ENCODE measurements at places on chromosomes 6 and 20.

- DNase-seq = no peak
These were observed 18.7 kb upstream of the TRPC4AP start for GRCh38 chr20:35111141-35111888.

DNA sequence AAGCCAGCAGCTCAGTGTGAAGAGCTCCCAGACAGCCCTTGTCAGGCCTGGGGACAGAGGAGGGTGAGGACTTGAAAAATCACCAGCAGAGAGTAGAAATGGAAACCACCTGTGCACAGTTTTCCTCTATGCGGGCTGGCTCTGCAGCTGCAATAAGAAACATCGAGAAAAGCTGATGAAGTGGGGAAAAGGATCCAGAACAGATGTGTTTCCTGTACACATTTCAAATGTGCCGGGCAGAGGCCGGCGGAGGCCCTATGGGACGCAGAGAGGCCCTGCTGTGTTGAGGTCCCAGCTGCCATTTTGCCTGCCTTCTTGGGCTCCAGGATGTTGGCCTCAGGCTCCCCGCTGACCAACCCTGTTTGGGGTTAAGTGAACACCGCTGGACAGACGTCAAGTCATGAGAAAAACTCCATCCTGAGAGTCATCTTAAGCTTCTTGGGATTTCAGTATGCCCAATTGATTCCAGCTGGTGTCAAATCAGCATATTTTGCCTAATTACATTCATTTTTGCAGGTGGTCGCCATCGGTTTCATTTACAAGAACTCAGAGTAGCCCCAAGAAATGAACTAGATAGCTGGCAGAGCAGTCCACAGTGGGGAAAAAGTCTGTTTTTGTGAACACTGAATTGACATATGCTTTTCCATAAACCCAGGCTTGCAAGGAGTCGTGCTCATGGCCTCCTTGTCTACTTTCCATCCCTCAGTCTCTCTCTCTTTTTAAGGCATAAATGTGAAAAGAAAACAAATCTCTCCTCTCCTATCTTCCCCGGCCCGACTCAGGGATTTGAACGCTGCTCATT is 150.4 kb upstream of the PHACTR3 start:
- no peak for DNase-seq

- DNase-seq = no peak
These were observed 42.8 kb upstream of the UBR2 start for GRCh38 chr6:42520786-42521607.

GRCh38 chr6:35136185-35136584 is 5.0 kb downstream of the TCP11 start:
- DNase-seq = no peak

- no peak for DNase-seq
These were observed 15.0 kb downstream of the MAP7 start for GRCh38 chr6:136535017-136535765.

GRCh38 chr20:46378412-46379009 is 27.9 kb downstream of the ELMO2 start:
- DNase-seq = no peak

DNA sequence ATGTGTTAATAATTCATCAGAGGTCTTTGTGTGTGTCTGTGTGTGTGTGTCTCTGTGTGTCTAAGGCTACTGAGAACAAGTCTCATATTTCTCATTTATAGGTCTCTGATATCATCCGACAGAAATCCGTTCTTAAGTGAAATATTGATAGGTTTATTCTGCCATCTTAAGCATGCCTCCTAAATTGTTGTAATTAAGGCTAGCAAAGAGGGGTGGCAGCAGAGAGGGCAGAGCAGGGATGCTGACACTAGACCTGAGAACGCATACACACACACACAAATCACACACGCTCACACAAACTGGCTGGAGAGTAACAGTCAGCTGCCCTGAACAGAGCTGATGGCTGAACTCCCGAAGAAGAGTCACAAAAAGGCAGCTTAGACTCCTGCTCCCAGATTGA is 84.9 kb upstream of the LRFN2 start:
- no peak for DNase-seq

GRCh38 chr6:123715006-123715863 is 78.5 kb upstream of the TRDN start:
- DNase-seq = no peak

DNA sequence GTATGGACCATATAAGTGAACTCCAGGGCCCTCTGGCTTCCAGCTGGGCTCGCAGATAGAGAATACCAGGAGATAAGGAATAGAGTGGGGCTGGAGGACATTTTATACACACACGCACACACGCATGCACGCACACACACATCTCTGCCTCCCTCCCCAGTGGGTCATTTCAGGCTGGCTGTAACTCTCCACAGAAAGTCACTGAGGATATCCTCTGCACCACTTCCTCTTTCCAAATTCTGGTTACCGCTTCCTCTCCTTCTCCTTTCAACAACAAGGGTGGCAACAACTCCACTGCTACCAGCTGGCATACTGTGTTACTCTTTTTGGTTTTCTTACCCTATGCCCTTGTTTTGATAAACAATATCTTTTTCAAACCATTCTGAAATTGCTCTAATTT is 280.2 kb downstream of the COL12A1 start:
- DNase-seq = peak; percentile 0

DNA sequence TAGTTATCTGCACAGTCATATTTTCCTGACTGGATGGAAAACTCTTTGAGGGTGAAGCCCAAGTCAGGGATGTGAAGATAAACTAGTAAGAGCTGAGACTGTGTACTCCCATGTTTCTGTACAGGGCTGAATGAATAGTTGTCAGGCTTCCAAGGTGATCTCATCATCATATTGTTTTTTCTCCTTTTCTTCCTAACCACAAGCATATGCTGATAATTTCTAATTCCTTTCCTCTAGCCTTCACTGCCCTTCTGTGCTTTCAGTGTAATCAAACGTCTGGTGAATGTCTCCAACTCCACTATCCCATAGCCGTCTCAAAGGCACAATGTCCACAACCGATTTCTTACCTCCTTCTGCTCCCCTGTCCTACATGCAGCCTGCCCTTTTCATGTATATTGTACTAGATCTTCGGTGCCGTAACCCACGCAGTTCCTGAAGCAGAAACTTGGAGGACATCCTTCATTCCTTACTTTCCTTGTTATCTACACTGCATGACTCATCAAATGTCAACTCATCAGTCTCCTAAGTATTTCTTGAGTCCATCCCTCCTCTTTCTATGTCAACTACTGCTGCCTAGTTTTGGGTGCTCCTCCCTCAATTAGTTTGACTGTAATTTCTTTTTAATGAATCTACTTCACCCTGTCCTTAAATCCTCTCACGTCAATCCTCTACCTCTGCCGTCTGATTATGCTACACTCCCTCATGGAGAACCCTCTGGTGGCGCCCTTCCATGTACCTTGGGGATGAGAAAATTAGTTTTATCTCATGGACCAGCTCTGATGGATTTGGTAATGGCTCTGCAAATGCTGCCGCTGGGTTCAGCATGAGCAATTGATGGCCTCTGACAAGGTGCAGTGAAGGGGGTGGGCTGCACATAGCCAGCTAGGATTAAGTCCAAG is 21.9 kb downstream of the NCOA7 start:
- DNase-seq = no peak

DNA sequence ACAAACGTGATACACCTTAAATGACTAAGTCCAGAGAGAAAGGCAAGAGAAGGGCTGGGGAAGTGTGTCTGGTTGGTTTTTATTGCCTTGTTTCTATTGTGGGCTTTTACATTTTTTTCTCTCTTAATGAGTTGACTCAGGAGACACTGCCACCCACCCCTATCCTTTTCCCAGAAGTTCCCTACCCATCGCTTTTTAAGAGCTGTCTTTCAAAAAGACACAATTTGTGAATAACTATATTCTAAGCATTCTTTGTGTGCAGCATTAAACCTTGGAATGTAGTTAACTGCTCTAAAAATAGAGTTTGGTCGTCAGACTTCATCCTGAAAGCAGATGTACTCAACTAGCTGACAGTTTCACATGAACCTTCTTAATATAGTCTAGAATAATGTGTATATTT is 174.9 kb downstream of the ISM1 start:
- no peak for DNase-seq

GRCh38 chr6:35062676-35063574 is 78.2 kb downstream of the TCP11 start:
- DNase-seq = no peak

- no peak for DNase-seq
These were observed 145.7 kb downstream of the WDR27 start for GRCh38 chr6:169555971-169556617.

DNA sequence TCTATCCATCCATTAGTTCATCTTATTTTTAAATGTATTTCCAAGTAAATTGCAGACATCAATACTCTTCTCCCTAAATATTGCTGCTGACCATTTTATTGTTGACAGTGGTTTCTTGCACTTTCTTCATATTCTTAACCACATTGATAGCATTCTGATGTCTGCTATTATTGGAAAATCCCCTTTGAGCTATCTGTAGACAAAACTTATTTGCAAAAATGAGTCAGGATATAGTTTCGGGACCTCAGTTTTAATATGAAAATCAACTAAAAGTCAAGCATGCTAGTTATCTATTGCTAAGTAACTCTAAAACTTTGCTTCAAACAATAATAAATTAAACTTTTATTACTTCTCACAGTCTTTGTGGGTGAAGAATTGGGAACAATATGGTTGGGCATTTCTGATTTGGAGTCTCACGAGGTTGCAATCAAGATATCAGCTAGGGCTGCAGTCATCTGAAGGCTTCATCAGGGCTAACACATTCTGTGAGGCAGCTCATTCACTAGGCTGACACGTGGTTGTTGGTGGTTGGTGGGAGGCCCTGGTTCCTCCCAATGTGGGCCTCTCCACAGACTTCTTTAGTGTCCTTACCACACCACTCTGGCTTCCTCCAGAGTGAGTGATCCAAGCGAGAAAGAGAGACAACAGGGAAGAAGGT is 32.7 kb downstream of the CD109 start:
- DNase-seq = no peak
